ENCODE measurements at places on chromosomes 3 and 15.

DNA sequence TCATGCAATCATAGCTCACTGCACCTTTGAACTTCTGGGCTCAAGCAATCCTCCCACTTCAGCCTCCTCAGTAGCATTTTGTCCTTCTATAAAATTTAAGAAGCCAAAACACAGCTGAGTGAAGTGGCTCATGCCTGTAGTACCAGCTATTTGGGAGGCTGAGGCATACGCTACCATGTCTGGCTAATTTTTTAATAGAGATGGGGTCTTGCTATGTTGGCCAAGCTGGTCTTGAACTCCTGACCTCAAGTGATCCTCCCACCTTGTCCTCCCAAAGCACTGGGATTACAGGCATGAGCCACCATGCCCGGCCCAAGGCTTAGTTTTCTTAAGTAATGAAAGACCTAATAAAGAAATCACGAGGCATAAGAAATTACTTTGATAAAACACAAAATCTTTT, 14.7 kb upstream of the FNDC3B start:
- no peak for DNase-seq

- DNase-seq, result no peak
Observed at GRCh38 chr3:146128939-146129338, 32.0 kb downstream of the PLOD2 start.

DNA sequence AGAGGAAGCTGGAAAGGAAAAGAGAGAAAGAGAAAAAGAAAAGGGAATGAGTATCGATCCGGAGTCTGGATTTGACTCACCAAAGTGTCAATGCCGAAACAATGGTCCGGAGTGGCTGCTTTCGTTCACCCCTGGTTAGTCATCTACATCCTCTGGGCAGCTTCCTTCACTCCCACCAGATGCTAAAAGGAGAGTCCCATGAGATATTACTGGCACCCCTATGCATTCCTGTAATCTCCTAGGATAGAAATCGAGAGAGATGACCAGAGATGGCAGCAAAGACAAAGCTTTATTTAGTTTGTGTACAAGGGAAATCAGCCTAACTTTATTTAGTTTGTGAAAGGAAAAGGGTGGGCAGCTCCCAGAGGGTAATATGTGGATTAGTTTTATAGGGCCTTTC, 622.2 kb downstream of the ZPLD1 start:
- DNase-seq, result no peak

DNA sequence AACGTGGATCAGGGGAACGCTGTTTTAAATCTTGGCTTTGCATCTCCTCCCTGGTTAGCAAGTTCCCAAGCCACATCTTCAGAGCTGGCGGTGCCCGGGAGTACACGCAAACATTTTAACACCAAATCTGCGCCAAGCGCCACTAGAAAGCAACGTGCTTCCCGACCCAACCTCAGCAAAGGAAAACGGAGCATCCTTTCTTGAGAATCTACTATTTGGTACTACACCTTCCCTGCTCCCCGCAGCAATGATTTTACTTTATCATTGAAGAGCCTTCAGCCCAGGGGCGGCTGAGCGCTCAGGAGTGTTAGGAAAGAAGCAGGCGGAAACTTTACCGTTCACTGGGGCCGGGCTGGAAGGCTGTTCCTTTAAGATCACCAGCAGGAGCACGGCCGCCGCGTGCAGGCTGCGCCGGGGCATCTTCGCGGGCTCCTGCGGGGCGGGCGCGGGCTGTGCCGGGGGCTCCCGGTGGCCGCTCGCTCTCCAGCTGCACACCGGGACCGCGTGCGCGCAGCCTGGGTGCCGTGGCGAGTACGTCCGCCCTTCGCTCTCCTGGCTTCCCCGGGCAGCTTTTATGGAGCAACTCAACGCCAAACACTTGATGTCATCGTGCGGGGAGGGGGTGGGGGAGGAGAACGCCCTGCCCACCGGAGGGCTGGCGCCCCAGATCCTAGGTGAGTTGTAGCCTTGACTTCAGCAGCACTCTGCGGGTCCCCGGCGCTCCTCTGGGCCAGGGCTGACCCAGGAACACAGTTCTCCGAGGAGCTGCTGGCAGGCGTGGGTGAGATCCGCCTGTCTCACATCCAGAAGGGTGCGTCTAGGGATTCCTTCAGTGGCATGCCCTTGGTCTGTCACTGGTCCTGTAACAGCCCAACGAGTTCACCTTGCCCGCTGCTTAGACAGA, at the start of gene CA12:
Gene CA12 (minus strand): TSS at position 546 of the 904 bp plus-strand sequence. CDS start 126 bp downstream, at position 420.
- DNase-seq, result no peak

- DNase-seq, result no peak
Observed at GRCh38 chr3:159860269-159861116, 128.1 kb upstream of the IL12A start.
